Stimulated activated CD8-positive, alpha-beta memory T cell treated with anti-CD3 and anti-CD28 coated beads, Interleukin-4, amount 100 ng/mL, for 1 hour (primary cell): ENCODE measurements at places on chromosomes 5 and 9.

DNA sequence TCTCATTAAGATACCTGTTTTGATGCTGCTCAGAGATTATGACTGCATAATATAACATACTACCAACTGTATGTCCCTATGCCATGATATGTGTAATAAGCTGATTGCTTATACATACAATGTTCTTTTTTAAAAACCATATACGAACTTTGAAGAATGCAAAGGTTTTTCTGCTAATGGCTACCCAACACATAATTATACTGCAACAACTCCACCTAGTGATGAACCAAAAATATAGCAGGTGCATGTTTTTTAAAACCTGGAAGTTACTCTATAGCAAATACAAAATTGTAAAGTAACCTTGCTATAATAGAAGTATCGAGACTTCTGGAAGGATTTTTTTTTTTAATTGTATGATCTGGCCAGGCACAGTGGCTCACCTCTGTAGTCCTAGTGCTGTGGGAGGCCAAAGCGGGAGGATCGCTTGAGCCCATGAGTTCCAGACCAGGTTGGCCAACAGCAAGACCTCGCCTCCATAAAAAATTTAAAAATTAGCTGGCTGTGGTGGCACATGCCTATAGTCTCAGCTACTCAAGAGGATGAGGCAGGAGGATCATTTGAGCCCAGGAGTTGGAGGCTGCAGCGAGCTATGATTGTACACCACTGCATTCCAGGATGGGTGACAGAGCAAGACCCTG lies 49.1 kb downstream of the HOMER1 start:
- no peak for DNase-seq

GRCh38 chr5:172194985-172195774 lies 1.2 kb downstream of the EFCAB9 start:
- no peak for DNase-seq

- DNase-seq: no peak
Observed at GRCh38 chr5:132491368-132492364, 1.1 kb upstream of the IRF1 start.

DNA sequence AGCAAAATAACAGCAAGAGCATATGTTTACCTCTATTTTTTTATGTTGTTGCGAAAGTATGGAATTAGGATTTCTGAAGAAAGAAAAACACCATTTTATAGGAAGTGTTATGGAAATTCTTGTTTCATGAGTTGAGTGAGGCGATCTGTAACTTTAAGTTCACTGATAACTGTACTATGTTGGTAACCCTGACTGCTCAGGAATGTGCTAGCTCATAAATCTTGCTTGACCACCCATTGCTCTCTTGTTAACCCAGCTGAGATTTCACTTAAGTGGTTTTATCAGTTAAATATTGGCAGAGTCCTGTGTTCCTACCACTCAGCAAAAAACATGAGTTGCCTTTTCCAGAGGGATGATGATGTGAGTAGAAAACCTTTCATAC lies 91.1 kb upstream of the STARD4 start:
- no peak for DNase-seq

GRCh38 chr9:9498846-9499245 lies 1114.0 kb downstream of the PTPRD start:
- no peak for DNase-seq

GRCh38 chr9:93116072-93116961 lies 17.7 kb downstream of the NINJ1 start:
- no peak for DNase-seq
